ENCODE measurements at places on chromosomes 2 and 18. TPM values are rescaled to one million over a fixed set of nuclear protein-coding genes. Genes with fewer than 3 reads are reported as not detected.

Gene DOK1
- 6.0 TPM for total RNA-seq

Gene GAL3ST2
- total RNA-seq: not detected

Gene GPR17
- total RNA-seq: 0.11 TPM

Gene PDE11A
- total RNA-seq: 1.3 TPM

Gene PRKAG3
- total RNA-seq: 1.2 TPM

Gene AP1S3
- total RNA-seq: 10.0 TPM

Gene HNRNPA3
- 129 TPM for total RNA-seq

Gene ST8SIA3
- 0.69 TPM for total RNA-seq

Gene NRP2
- 101 TPM for total RNA-seq

Gene SLC4A3
- 1.3 TPM for total RNA-seq

Gene CDH19
- 18.3 TPM for total RNA-seq

Gene ERFE
- 0.79 TPM for total RNA-seq

Gene KCNIP3
- 6.1 TPM for total RNA-seq

Gene LBH
- total RNA-seq: 48.9 TPM

Gene MALT1
- 48.5 TPM for total RNA-seq

Gene SCN7A
- total RNA-seq: 133 TPM

Gene HOXD10
- 14.1 TPM for total RNA-seq

Gene SERPINB3
- total RNA-seq: 0.16 TPM

Gene IMPA2
- 38.2 TPM for total RNA-seq

Gene CEP76
- total RNA-seq: 14.3 TPM

Gene GKN1
- total RNA-seq: not detected

Gene ALKAL2
- 6.7 TPM for total RNA-seq

Gene OSR1
- total RNA-seq: 93.7 TPM

Gene SLC8A1
- 280 TPM for total RNA-seq

Gene NCK2
- total RNA-seq: 31.5 TPM

Gene SAG
- not detected for total RNA-seq

Gene CTAGE1
- not detected for total RNA-seq

Gene RAMP1
- total RNA-seq: 13.2 TPM

Gene CDKL4
- total RNA-seq: 7.5 TPM

Gene CFAP221
- total RNA-seq: 0.95 TPM

Gene KLHL41
- total RNA-seq: 88.7 TPM

Gene PLCL1
- total RNA-seq: 17.8 TPM

Gene EFEMP1
- 146 TPM for total RNA-seq

Gene HAAO
- 10.6 TPM for total RNA-seq

Gene TIMM21
- 26.7 TPM for total RNA-seq

Gene CDCA7
- total RNA-seq: 10.1 TPM

Gene UNC80
- total RNA-seq: 2.6 TPM

Gene GALNT14
- total RNA-seq: 2.9 TPM

Gene HOXD8
- total RNA-seq: 12.3 TPM

Gene TSPYL6
- total RNA-seq: 0.16 TPM

Gene IL1F10
- not detected for total RNA-seq

Gene GLI2
- total RNA-seq: 11.3 TPM

Gene NT5C1B
- total RNA-seq: not detected

Gene STARD6
- 0.53 TPM for total RNA-seq

Gene KCNJ3
- 2.3 TPM for total RNA-seq

Gene C2orf66
- total RNA-seq: 0.32 TPM

Gene DHRS9
- total RNA-seq: 0.69 TPM

Gene IL36A
- not detected for total RNA-seq

Gene GPR35
- 0.63 TPM for total RNA-seq

Gene MC4R
- 0.16 TPM for total RNA-seq

Gene SCN3A
- 6.1 TPM for total RNA-seq

Gene ATP5F1A
- 390 TPM for total RNA-seq

Gene LAMA3
- 32.3 TPM for total RNA-seq

Gene POTEI
- total RNA-seq: 0.05 TPM

Gene NEB
- total RNA-seq: 79.5 TPM
